ENCODE measurements at places on chromosomes 12 and 14.

GRCh38 chr12:13981296-13981962 is at the start of gene GRIN2B:
GRIN2B (minus strand) TSS chr12:13981602; CDS start chr12:13866208, 115,394 bp downstream.
- no peak for DNase-seq

DNA sequence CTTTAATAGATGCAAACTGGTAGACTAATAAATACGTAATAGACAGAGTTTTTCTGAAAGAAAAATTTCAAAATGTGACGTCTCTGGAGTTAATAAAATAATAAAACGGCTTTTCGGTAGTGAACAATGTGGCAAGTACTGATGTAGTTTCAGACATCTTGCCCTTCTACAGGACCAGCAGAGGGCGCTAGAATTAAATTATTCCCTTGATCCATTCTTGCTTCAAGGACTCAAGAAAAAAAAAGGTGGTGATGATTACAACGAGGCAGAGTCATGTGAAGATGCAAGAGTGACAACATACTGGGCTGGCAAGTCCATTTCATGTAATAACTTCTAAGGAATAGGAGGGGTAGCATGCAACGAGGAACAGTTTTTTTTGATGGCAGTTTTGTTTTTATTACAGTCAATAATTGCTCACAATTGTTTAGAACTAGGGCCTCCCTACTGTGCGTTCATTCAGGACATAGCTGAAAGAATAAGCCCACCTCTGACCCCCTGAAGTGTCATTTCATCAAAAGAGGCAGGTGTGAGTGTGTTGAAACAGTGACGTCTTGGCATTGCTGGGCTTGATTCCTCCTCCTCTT is 101.0 kb upstream of the GZMB start:
- DNase-seq, result peak; percentile 39

- DNase-seq, result no peak
Measured at GRCh38 chr14:53044486-53044885, 93.6 kb upstream of the FERMT2 start.

- DNase-seq, result no peak
Measured at GRCh38 chr12:64995816-64996215, 125.3 kb downstream of the WIF1 start.

DNA sequence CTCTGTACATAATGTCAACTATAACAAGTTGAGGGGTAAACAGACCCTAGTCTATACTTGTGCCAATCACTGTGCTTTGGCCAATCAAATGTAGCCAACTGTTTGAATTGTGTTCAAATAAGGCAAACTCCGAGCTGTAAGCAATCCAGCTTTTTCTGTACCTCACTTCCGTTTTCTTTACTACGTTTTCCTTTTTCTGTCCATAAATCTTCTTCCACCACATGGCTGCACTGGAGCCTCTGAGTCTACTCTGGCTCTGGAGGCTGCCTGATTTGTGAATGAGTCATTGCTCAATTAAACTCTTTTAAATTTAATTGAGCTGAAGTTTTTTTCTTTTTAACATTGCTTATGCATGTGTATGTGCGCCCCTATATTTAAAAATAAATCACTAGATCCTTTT is 29.7 kb downstream of the CLEC1A start:
- DNase-seq, result no peak

DNA sequence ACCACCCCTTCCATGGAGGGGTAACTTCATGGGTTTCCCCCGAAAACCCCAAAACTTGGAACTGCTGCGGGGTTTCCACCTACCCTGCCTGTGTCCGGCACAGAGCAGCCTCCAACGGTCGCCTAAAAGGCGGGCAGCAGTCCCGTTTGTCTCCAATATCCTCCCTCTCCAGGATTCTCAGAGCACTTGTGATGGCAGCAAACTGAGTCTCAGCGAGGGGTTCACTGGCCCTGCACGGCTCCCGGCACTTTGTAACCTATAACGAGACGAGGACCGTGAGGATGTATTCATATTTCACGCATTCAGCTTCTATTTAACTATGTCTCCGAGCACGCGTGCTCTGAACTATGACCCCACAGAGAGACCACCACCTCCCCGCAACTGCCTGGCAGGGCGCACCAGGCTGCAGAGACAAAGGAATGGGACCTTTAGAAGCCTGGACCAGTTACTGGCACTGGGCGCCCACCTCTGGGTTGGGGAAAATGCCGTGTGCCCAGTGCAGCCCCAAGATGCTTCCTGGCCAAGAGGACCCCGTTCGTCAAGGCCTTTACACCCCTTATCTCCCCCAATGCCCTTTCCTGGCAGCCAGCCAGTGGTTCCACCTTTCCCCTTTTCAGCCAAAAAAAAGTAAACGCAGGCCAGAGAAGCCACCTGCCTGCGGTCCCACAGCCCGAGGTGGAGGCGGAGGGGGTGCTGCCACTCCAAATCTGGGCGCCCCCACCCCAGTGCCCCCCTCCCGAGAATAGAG is 173.1 kb upstream of the RTL1 start:
- no peak for DNase-seq

- DNase-seq, result no peak
Measured at GRCh38 chr12:4117386-4118016, 156.1 kb upstream of the CCND2 start.

DNA sequence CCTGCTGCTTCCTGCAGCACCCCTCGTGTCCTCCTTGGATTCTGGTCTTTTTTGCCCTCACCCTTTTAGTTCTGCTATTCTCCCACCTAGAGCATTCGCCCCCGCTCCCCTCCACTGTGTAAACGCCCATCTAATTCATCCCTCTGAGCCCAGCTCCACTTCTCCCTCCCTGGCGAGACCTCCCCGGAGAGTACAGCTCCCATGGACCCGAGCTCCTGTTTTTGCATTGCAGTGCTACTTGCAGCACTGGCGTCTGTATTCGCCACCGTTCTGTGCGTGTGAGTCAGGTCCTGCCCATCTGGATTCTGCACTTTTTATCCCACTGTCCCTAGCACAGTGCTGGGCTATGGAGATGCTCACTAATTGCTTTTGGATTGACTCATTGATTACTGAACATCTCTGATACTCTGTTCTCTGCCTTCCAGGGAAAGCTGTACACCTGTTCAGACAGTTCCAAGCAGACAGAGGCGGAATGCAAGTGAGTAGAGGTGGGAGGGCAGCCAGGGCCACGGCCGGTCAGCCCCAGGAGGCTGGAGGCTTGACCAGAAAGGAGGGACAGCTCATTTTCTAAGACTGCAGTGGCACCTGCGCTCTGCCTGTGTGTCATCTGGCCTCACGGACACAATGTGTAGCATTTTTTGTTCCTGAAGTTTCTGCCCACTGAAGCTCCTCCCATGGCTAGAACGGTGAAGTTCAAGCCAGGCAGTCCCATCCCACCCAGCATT is 188.4 kb upstream of the FKBP4 start:
- no peak for DNase-seq

GRCh38 chr12:42660968-42661937 is 71.7 kb upstream of the PRICKLE1 start:
- DNase-seq, result no peak

- no peak for DNase-seq
Measured at GRCh38 chr14:81093651-81094050, 127.1 kb downstream of the GTF2A1 start.

- peak; percentile 21 for DNase-seq
Measured at GRCh38 chr14:100488057-100488456, 99.2 kb downstream of the BEGAIN start.

DNA sequence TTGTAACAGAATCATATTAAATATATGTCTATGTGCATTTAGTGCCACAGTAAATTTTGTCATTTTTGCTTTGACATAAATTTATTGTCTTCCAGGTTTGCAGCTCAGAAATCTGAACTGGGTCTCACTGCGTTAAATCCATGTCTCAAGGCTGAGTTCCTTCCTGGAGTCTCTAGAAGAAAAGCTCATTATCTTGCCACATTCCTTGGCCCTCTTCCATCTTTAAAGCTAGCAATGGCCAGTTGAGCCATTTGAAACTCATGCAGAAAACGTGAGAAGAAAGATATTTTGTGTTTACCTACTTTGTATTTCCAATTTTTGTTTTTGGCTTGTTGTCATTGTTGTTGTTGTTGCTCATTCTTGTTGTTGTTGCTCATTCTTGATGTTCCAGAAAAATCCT is 10.7 kb downstream of the PRH1 start:
- no peak for DNase-seq

DNA sequence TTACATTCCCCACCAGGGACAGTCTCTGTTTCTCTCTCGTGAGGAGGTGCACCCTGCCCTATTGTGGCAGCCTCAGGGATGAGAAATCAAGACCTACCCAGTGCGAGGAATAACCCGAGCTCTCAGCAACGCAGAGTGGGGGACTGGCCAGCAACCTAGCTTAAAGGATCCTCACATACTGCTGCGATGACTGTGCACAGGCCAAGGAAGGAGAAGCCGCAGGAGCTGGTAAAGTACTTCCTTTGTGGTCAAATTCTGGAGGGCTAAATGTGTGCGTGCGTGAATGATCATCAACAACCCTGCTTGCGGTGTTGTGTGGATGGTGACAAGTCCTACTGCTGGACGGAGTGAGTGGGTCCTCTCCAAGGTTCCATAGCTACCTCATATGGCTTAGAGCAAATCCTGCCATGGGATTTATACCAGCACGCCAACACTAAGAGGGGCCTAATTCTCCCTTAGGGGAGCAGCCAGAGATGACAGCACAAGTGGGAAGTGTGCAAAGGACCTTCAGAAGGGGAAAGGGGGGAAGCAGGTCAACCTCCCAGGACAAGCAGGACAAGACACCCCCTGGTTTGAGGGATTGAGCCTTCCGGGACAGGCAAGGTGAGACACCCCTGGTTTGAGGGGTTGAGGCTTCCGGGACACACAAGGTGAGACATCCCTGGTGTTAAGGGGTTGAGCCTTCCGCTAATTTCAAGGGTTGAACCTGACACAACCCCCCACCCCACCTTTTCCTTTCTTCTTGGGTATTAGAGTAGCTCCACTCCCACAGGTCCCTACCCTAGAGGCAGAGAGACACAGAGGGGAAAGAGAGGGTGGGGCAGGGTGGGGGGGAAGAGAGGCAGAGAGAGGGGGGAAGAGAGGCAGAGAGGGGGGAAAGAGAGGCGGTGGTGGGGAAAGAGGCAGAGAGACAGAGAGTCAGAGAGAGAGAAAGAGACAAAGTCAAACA is 58.8 kb upstream of the AP4S1 start:
- no peak for DNase-seq

DNA sequence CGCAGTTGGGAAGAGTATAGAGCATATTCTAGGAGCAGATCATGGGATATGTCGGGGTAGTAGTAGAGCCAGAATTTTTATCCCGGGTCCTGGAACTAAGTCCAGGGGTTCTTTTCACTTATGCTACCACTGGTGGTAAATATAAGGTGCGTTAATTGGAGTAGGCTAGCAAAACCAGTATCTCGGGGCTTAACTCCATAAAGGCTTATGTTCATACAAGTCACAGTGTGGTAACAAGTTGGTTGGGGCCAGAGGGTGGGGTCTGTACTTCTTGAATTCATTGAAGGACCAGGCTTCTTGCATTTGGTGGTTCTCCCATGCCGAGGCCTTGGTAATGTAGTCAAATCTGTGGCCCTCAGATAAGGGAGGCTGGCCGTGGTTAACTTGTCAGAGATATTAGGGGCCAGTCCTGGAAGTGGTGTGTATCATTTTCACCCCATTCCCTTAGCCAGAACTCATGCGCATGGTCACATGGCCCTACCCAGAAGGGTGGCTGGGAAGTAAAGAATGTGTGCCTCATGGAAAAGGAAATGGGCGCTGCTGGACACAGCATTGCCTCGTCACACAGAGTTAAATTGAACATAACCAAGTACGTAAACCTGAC is 1.5 kb upstream of the ZNF641 start:
- no peak for DNase-seq

DNA sequence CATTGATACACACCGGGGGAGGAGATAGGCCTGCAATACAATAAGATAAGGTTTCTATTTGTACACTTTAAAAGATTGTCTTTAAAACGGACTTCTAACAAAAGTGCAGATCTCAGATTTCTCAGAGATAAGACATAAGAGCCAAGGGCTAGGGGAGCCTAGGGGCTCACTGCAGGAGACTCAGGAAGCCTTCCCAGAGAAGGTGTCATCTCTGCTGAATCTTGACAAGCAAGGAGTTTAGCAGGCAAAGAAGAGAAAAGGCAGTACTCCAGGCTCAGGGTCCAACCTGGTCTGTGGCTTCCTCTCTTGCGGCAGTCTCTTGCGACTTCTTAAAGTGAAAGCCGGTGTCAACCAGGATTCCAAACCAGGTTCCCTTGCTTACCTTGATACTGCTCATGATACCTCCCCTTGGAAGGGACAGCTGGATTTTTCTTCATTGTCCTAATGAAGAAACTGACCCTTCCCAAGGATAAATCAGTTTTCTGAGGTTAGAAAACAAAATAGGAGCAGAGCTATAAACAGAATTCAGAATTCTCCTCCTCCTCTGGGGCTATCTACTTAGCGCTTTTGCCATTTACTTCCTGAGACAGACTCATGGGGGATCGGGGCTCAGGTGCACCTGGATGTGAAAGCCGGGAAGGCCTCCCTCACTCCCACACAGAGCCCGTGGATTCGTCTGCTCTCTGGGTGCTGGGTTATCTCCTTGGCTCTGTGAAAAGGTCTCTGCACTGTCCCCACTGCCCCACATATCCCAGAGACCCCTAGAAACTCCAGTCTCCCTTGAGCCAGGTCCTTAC is 1.7 kb upstream of the SCNN1A start:
- DNase-seq, result no peak

- no peak for DNase-seq
Measured at GRCh38 chr12:20274008-20274407, 94.3 kb upstream of the PDE3A start.

GRCh38 chr12:118237052-118237665 is 101.2 kb downstream of the PEBP1 start:
- DNase-seq, result no peak

DNA sequence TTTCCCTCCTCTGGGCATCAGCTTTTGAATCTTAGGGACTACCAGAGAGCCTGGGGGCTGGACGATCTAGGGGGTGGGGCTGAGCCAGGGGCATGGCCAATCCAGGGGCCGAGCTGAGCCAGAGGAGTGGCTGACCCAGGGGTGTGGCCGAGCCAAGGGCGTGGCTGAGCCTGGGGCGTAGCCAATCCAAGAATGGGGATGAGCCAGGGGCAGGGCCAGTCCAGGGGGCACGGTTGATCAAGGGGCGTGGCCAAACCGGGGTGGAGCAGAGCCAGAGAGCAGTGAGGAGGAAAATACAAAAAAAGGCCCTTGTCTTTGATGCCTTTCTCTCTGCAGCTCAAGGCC is 219.3 kb upstream of the NOS1 start:
- DNase-seq, result peak; percentile 4

All from activated CD4-positive, alpha-beta T cell treated with anti-CD3 and anti-CD28 coated beads, Interleukin-10, Interleukin-2, amounts not matched to agents 100 ng/mL and 50 ng/mL, durations not matched to agents 16 hours and 8 hours (primary cell).